ENCODE measurements at places on chromosomes 16 and 17.

GRCh38 chr16:3625911-3626732 is 14.7 kb upstream of the SLX4 start:
- DNase-seq: peak; percentile 46

DNA sequence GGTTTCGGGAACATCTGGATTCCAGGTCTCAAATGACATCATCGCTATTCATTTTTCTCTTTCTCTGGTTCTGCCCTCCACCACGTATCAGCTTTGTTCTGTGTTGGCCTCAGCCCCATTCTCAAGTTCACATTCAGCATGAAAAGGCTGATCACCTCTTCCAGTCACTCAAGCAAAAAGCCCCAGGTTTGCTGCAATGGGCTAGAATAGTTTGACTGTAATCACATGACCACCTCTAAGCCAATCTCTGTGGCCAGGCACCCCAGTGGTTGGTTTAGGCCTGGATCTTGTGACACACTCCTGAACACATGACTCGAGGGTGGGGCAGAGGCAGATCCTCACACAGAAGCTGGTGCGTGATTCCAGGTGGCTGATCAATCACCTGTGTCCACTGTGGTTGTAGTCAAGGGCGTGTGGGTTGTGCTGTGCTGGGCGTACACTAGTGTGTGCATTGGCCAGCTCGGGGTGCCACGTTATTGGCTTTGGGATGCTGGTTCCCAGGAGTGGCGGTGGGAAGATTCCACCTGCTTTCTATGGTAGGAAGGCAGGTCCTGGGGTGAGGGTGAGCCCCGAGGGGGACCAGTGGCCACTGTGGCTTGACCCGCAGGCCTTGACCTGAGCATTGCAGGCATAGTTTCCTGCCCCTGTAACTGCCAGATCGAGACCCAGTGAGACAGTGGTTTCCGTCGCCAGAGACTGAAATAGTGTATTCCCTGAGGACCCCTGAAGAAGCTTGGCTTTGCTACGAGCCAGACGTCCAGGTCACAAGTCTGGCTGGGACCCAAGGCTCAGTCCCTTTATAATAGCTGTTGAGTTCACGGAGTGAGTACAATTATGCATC is 12.0 kb downstream of the EEF2K start:
- DNase-seq: no peak

DNA sequence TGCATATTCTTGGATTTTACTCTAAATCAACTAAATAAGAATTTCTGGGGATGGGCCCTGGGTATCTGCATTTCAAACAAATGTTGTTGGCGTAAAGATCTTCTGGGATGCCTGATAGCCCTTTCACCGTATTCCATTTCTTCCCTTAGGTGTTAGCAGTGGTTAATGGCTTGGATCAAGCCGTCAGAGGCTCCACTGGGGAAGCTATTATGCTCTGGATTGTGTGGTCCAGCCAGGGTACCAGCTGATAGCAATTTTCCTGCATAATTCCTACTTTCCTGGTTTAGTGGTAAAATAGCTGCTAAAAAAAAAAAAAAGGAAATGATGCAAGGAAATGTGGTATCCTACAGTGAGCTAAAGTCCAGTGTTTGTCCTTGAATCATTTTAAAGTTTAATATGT is 365.1 kb downstream of the CDH8 start:
- no peak for DNase-seq

- DNase-seq: no peak
Measured at GRCh38 chr17:77995146-77995852, 36.8 kb downstream of the TNRC6C start.

- DNase-seq: no peak
Measured at GRCh38 chr16:80303691-80304090, 237.1 kb upstream of the DYNLRB2 start.

GRCh38 chr17:31489295-31490018 is 98.0 kb downstream of the RAB11FIP4 start:
- no peak for DNase-seq

GRCh38 chr16:80459966-80460365 is 80.8 kb upstream of the DYNLRB2 start:
- DNase-seq: no peak

- no peak for DNase-seq
Measured at GRCh38 chr17:61338874-61339478, 60.7 kb upstream of the TBX2 start.

- no peak for DNase-seq
Measured at GRCh38 chr17:73165616-73166404, 1.0 kb downstream of the SSTR2 start.

GRCh38 chr16:78673884-78674283 is 574.4 kb downstream of the WWOX start:
- no peak for DNase-seq

GRCh38 chr17:43834106-43834505 is 1.2 kb upstream of the MPP3 start:
- no peak for DNase-seq

GRCh38 chr16:85728879-85729278 is 22.0 kb downstream of the C16orf74 start:
- DNase-seq: no peak

DNA sequence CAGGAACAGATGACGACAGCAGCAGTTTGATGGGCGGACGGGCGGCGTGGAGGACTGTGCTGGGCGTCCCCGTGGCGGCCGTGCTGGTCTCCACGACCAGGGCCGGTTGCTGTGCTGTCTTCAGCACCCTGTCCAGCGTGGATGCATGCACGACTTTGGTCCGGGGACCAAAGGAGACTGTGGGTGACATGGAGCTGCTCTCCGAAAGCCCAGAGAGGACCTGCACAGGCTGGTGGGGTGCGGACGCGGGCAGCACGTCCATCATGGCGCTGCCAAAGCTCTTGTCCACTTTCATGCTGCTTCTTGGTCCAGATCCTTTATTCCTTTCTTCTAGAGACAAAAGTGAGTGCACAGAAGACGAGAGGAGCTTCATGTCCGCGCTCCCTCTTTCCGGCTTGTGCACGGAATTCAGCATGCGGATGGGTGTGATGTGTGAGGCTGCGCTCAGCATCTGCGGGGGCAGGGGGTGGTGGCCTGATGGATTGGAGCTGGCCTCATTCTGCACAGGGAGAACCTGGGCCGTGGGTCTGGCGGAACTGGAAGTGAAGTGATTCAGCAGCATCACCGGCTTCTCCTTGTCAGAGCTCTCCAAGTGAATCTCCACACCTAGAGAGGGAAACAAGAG is 20.3 kb downstream of the MAP1LC3B start:
- DNase-seq: no peak

- DNase-seq: no peak
Measured at GRCh38 chr16:77963185-77964044, 58.9 kb upstream of the CLEC3A start.

GRCh38 chr16:11602321-11602720 is 15.6 kb upstream of the LITAF start:
- DNase-seq: no peak

- peak; percentile 90 for DNase-seq
Measured at GRCh38 chr16:27237219-27238015, 31.2 kb downstream of the NSMCE1 start.

Data from KG1 (cell line).